ENCODE measurements at places on chromosomes 11 and 22.

- no peak for DNase-seq
Observed at GRCh38 chr11:77090373-77091111, 12.1 kb upstream of the OMP start.

DNA sequence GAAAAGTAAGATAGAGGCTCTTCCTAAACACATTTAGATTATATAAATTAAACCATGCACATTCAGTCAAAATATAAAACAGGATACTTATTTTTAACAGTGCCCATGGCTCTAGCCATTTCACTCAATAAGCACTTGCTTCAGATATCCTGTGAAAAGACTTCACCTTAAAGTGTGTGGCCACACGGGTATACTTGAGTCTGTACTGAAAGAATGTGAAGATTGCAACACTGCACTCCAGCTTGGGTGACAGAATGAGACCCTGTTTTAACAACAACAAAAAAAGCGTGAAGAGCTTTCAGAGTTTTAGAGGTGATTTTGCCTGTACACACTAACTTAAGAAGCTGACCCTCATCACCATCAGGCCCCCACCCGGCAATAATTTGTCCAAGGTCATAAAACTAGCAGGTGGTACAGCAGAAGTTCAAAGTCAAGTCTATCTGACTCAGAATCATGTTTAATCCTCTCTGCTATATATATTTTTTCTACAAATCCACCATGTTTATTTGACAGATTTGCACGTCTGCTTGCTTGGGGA is 203.5 kb upstream of the GUCY1A2 start:
- DNase-seq, result no peak

GRCh38 chr11:57155838-57156607 is 25.7 kb upstream of the LRRC55 start:
- no peak for DNase-seq

DNA sequence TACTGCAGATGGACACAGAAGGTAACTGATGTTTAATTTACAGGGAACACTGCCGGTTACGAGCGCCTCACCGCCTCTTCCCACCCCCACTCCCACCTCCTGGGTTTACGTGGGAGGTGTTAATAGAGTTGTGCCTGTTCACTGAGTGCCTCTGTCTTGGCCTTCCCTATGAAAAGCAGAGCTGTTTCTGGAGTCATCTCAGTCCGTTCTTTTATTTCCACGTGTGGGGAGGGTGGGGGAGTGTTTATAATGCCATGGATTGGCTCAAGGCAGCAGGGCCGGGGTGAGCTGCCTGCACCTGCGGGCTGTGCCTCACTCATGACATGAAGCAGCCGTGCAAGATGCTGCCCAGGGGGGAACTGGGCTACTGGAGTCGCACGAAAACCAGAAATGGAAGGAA is 322.7 kb downstream of the CADM1 start:
- DNase-seq, result no peak

DNA sequence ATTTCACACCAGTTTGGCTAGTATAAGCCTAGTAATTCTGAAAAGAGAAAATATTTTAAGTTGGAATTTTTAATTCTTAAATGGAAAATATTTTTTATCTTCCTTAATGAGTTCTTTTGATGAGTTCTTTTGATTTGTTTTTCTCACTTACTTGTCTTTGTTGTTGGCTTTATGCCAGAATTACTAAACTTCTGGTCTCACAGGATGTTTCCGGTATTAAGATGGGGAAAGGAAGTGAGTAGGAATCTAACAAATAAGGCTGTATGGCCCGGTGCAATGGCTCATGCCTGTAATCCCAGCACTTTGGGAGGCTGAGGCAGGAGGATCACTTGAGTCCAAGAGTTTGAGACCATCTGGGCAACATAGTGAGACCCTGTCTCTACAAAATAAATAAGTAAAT is 106.4 kb downstream of the ARHGAP42 start:
- no peak for DNase-seq

- DNase-seq, result no peak
Observed at GRCh38 chr11:113705871-113706655, at the start of gene TMPRSS5. TMPRSS5 (minus strand) TSS chr11:113706308; CDS start chr11:113706224, 84 bp downstream.

- DNase-seq, result no peak
Observed at GRCh38 chr11:104893876-104894275, 4.4 kb downstream of the CASP12 start.

- no peak for DNase-seq
Observed at GRCh38 chr11:101786916-101787315, 127.9 kb upstream of the CEP126 start.

DNA sequence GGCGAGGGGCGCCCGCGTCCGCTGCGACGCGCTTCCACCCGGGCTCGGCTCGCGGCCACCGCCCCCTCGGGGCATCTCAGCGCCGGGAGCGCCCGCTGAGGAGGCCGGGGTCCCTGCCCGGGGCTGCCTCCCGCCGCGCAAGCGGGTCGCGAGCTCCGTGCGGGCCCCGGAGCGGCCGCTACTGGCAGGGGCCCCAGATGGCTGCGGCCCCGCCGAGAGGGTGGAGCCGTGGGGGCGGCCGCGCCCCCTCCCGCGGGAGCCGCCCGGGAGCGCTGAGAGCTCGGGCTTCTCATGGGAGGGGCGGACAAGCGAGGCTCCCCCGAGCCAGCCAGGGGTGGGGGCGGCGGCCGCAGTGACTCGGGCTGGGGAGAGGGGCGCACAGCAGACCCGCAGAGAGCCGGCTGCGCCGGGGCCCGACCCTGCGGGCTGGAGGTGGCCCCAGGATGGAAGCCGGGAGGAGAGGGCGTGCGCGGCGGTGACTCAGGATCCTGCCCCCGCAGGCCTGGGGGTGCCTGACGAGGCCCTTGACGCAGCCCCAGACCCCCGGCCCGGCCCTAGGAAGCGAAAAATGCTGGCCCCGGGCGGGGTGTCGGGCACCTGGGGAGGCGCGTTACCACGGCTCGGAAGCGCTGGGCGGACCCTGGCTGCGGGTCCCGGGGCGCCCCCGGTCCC is 603 bp upstream of the ZFTA start:
- DNase-seq, result peak; percentile 63

DNA sequence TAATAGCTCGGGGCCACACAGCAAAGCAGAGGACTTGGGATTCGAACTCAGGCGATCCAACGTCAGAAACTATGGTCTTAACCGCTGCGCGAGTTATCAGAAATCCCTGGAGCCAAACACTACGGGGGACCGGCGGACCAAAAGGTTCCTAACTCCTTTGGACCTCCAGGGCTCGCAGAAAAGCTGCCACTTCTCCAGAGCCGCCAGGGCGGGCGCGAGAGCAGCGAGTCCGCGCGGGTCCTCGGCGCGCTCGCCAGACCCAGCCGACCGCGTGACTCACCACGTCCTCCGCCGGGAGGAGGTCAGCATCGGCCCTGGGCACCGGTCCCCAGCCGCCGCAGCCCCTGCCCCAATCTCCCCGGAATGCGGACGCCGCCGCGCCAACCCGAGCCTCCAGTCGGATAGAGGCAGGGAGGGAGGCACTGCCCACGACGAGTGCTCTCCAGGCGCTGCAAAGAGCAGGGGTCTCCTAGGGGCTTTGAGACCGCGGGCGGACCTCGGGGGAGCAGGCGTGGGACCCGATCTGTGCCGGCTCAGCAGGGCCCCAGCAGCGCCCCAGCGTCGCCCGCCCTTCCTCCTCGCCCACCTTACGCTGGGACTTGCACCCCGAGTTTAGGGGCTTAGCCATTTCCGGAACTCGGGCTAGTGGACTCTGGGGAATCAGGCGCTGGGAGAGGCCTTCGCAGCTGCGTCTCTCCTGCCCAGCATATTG is 6.2 kb upstream of the ALX4 start:
- no peak for DNase-seq

DNA sequence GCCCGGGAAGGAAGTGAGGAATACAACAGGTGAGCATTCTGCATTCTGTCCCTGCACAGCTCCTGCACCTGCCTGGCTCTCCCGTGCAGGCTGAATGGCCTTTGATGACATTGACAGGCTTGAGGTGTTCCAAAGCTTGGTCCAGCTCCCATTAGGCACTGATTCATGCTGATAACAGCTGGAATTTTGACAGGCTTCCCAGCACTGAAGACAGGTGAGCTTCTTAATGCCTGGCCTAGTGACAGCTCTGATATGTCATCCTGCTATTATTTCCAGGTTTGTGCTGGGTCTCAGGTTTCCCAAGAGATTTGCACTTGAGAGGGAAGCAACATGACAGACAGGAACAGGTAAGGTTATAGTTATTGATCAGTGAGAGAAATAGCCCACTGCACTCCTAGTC is 58.0 kb upstream of the MTNR1B start:
- no peak for DNase-seq

DNA sequence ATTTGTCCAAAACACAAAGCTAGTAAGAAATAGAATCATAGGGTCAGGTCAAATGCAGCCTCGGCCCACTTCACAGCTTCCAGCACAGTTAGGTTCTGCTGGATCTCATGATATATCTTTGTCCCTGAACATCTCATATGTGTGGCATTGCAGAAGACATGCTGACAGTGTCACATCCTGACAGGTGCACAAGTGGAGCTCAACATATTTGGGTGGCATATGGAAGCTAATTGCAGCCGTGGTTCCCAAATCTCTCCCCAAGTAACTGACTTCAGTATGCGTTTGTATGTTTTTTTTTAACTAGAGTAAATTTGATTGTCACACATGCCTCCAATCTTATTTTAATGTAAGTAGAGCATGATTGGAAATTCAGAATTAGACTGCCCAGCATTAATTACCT is 33.4 kb downstream of the NAV2 start:
- DNase-seq, result no peak

- DNase-seq, result no peak
Observed at GRCh38 chr11:128497061-128497775, 90.1 kb downstream of the ETS1 start.

DNA sequence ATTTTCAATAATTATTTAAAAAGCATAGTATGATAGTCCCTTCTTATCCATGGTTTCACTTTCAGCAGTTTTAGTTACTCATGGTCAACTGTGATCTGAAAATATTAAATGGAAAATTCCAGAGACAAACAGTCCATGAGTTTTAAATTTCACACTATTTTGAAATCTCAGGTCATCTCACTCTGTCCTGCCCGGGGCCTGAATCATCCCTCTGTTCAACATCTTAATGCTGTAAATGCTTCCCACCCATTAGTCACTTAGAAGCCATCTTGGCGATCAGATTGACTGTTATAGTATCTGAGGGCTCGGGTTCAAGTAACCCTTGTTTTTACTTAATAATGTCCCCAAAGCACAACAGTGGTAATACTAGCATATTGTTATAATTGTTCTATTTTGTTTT is 1509.3 kb downstream of the FAM181B start:
- DNase-seq, result no peak

DNA sequence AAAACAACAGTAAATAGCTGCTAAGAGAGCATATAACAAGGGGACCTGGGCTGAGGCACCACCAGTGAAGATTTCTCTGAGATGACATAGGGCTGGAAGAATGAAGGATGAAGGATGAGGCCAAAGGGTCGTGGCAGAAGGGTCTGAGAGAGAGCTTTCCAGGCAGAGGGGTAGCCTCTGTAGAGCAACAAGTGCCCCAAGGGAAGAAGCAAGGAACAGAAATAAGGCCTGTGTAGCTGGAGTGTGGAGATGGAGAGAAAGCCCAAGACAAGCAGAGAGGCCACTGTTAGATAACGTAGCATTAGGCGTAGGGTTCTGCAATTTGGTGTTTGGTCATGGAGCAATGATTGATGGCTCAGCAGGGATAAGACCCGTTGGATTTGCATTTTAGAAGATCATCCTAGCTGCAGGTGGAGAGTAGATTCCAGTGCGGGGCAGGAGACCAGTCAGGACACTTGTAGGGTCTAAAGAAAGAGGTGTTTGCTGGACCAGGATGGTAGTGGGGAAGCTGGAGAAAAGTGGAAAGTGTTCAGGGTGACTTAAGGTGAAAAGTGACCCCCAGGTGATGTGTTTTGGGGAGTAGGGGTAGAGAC is 47.6 kb downstream of the EXPH5 start:
- no peak for DNase-seq

GRCh38 chr11:91966368-91966767 is 258.2 kb upstream of the FAT3 start:
- no peak for DNase-seq

DNA sequence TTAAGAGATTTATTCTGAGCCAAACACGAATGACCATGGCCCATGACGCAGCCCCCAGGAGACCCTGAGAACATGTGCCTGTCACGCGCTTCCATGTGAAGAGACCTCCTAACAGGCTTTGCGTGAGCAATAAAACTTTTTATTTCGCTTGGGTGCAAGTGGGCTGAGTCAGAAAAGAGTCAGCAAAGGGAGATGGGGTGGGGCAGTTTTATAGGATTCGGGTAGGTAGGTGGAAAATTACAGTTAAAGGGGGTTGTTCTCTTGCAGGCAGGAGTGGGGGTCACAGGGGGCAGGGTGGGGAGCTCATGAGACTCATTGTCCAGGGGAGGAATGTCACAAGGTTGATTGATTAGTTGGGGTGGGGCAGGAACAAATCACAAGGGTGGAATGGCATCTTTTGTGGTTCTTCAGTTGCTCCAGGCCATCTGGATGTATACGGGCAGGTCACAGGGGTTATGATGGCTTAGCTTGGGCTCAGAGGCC is 77.2 kb upstream of the FTH1 start:
- DNase-seq, result no peak

- no peak for DNase-seq
Observed at GRCh38 chr11:95832763-95833162, 42.5 kb downstream of the CEP57 start.

GRCh38 chr11:26688701-26689100 is 33.2 kb downstream of the SLC5A12 start:
- DNase-seq, result no peak

- no peak for DNase-seq
Observed at GRCh38 chr11:58227956-58228615, 632 bp downstream of the OR10Q1 start.

GRCh38 chr11:113818426-113818825 is 38.8 kb downstream of the CLDN25 start:
- no peak for DNase-seq

DNA sequence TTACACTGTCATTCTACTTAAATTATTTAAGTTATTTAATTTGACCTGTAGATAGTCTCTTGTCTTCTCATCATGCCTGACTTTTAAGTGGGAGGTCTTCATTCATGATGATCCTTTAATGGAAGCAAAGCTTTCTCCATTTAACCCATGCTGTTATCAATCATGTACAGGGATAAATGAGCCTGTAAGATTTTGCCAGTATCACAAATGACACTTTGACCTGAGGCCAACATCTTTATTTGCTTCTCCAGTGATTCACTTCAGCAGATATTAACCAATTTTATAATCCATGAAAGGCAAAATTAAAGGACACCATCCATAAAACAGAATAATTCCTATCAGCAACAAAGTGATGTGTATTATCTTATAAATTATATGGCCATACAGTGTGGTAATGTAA is 7.7 kb downstream of the CCDC73 start:
- DNase-seq, result no peak

DNA sequence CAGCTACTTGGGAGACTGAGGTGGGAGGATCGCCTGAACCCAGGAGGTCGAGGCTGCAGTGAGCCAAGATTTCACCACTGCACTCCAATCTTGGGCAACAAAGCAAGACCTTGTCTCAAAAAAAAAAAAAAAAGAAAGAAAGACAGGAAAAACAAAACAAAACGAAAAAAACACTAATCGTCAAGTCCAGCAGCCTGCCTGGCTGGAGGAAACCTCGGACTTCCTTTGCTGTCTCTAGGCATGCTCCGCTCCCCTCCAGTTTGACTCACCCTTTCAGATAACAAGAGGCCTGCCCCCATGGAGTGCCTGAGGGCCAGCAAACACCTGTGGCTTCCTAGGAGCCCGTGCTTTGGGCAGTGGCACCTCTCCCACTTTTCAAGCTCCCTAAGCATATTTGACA is 28.8 kb upstream of the CHKA start:
- DNase-seq, result peak; percentile 52

- DNase-seq, result no peak
Observed at GRCh38 chr11:96168623-96169022, 174.4 kb downstream of the MAML2 start.

All from H54 (cell line).